Ovary (tissue), 10 donors: ENCODE measurements at places on chromosomes 1 and 21.
A peak's percentile ranks its signal among the peaks of the same experiment; 100 is the strongest.

DNA sequence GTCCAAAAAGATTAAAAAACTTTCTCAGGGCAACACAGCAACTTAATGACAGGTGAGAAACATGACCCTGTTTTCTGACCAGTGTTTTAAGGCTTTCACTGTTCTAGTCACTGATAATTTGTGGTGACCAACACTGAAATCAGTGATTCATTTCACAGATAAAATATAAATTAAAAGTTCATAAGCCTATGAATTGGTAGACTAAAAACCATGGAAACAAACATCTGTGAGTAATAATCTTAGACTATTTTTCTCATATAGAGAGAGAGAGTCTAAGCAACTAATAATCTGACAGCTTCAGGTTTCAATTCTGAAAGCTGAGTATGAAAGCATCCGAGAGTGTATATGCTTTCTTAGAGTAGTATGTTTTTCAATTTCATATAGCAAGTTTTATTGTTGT is 536.9 kb downstream of the ADGRL2 start:
- DNase-seq = no peak

GRCh38 chr1:111719674-111720132 is 19.5 kb downstream of the INKA2 start:
- DNase-seq = no peak

GRCh38 chr1:24289937-24290595 is 29.1 kb upstream of the GRHL3 start:
- peak; percentile 39 for DNase-seq

- no peak for DNase-seq
Measured at GRCh38 chr1:205630241-205630640, 1.6 kb downstream of the ELK4 start.

GRCh38 chr21:45404730-45405270 is at the start of gene COL18A1:
Gene COL18A1, plus strand, starts transcription at chr21:45405165. Its CDS starts 66 bp downstream, at chr21:45405231.
- peak; percentile 87 for DNase-seq

GRCh38 chr1:166140251-166140650 is 26.6 kb downstream of the FAM78B start:
- DNase-seq = no peak

GRCh38 chr1:206925106-206925736 is 3.5 kb upstream of the FCMR start:
- DNase-seq = no peak

DNA sequence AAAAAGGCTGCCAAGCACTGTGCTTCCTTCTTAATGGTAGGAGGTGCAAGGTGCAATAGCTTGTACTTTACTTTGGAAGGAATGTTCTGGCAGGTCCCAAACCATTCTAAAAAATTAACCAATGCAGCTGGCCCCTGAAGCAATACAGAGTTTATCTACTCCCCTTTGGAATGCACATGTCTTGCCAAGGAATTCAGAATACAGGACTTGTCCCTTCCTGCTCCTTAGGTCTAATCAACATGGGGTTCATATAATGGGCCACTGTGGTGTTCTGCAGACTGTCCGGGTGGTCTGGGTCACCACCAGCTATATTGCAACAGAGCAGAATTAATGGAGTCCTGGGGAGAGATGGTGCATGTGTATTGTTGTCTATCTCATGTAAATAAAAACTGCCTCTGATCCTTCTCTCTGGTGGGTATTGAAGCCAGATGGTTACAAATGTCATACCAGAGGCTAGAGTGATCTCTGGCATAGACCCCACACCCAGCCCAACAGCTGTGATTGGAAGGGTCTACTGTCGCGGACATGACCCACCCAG is 112.8 kb downstream of the RIPK4 start:
- DNase-seq = no peak

DNA sequence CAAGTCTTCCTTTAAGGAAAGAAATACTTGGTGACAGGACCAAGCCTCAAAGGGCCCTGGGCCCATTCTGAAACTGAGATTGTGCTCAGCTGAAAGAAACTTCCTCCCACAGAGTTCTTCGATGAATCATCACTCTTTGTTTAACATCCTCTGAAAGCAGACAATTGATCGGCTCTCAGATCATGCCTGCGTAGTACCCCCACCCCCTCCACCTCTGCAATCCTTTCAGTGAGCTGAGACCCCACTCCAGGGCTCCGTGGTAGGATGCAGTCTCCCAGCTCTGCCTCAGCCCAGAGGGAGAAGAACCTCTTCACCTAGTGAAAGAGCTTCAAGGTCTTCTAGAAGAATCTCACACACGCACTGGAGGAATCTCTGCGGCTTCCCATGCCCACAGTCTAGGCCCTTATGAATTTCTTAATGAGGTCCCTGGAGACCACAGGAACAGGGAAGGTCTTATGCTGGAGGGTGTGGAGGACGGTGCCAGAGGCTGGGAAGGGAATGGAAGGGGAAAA is 104.9 kb upstream of the SOD1 start:
- peak; percentile 45 for DNase-seq

- no peak for DNase-seq
Measured at GRCh38 chr21:44926331-44927101, 5.8 kb upstream of the ITGB2 start.

DNA sequence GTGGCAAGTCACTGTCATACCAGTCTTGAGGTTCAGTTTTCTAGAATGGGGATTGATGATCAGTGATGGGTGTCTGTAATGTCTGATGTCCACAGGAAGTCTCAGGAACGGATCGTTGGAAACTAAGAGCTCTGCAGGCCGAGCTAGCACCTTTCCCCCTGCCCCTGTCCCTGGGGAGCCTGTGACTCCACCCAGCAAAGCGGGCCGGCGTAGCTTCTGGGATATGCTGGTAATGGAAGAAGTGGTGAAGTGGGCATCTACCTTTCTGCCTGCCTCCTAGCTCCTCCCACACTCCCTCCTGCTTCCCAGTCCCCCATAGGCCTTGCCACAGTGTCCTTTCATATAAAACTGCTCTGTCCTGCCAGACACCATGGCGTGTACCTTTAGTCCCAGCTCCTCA is 13.4 kb downstream of the HYI start:
- no peak for DNase-seq

GRCh38 chr1:228799924-228800323 is 64.6 kb downstream of the RHOU start:
- no peak for DNase-seq

GRCh38 chr1:175597969-175598765 is 145.2 kb downstream of the TNR start:
- DNase-seq = no peak

DNA sequence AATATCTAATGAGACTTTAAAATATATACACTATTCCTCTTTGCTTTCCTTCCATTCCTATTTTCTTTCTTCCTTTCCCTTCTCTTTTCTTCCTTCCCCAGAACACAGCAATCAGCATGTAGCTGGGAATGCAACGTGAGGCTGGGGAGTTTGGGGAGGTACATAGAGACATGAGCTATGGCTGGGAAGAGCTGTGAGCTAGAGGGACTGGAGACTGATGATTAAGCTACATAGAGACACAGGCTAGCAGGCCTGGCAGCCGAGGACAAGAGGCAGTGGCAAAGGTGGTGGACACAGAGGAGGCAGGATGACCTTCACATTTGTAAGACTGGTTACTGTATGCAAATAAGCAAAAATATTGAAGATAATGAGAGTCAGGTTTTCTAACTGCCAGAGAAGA is 7.5 kb downstream of the LPAR3 start:
- no peak for DNase-seq

GRCh38 chr1:2826316-2826715 is 24.8 kb upstream of the TTC34 start:
- DNase-seq = no peak

GRCh38 chr1:11151114-11151513 is 38.0 kb upstream of the ANGPTL7 start:
- no peak for DNase-seq

DNA sequence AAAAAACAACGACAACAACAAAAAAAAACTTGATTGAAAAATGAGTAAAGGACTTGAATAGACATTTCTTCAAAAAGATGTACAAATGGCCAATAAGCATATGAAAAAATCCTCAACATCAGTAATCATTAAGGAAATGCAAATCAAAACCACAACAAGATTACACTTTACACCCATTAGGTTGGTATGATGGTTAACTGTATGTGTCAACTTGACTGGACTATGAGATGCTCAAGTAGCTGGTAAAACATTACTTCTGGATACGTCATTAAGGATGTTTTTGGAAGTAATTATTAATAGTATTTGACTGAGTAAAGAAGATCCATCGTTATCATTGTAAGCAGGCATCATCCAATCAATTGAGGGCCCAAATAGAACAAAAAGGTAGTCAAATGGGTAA is 34.9 kb upstream of the LYPLAL1 start:
- no peak for DNase-seq

DNA sequence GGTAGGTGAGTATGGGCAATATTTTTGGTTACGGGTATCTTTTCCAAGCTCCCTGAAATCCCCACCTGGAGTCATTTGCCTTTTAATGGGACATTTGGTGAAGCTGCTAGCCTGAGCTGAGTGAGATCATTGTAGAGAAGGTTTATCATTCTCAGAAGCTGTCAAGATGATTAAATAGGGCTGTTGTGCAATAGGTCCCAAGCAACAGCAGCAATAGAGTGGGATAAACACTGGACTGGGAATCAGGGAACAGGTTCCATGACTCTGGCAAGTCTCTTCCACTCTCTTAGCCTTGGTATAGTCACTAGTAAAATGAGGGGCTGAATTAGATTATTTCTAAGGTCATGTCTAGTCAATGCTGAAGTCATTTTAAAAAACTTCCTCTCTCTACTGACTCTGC is 30.3 kb upstream of the FAM78B start:
- no peak for DNase-seq

DNA sequence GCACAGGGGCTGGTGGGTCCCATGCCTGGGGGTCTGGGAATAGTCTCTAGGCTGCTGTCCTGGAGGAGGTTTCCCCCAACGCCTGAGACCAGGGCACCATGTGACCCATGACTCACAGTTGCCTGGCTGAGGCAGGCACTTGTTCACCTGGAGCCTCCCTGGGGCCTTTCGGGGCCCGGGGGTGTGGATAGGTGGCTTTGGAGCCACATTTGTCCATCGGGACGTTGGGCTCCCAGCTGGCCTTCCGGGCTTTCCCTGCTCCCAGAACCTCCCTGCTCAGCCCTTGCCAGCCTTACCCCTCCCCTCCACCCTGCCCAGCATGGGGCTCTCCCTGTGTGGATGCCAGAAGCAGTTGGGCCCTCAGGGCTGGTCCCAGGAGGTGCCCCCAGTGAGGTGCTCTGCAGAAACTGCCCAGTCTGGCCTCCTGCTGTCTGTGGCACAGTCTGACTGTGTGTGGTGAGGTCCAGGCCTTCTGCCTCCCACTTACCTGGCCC is 14.2 kb downstream of the COL6A1 start:
- DNase-seq = peak; percentile 43

- no peak for DNase-seq
Measured at GRCh38 chr1:223358826-223359225, 5.2 kb downstream of the SUSD4 start.

- no peak for DNase-seq
Measured at GRCh38 chr1:40435876-40436275, 14.4 kb upstream of the ZFP69B start.

DNA sequence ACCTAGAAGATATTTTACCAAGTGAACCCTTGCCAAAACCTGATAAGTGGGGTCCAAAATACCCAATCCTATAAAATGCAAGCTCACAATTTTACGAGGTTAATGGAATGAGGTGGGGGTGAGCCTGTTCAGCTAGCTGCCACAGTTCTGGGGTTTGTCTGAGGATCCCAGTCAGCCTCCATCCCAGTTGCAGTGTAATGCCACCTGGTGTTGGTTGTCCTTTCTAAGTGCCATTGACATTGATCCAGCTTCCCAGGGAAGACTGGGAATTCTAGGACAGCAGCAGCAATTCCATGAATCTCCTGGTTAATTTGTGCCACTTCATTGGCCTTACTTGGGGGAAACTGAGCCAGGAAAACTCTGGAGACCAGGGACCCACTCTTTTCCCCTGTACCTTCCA is 298.3 kb downstream of the RWDD3 start:
- no peak for DNase-seq

DNA sequence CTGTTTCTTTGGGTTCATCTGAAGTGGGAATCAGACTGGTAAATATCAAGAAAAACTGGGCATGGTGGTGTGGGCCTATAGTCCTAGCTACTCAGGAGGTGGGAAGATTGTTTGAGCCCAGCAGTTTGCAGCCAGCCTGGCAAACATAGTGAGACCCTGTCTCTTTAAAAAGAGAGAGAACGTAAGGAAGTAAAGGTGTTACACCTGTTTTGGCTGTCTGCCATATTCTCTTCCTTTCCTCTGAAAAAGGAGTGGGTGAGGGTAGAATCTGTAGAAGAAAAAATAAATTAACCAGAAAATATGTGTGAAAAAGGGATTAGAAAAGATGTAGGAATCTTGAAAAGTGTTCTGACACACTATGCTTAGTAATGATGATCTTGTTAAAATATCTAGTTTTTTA is 20.0 kb downstream of the AHCYL1 start:
- DNase-seq = no peak

GRCh38 chr21:24375201-24375600 is 1232.1 kb downstream of the MRPL39 start:
- DNase-seq = no peak

DNA sequence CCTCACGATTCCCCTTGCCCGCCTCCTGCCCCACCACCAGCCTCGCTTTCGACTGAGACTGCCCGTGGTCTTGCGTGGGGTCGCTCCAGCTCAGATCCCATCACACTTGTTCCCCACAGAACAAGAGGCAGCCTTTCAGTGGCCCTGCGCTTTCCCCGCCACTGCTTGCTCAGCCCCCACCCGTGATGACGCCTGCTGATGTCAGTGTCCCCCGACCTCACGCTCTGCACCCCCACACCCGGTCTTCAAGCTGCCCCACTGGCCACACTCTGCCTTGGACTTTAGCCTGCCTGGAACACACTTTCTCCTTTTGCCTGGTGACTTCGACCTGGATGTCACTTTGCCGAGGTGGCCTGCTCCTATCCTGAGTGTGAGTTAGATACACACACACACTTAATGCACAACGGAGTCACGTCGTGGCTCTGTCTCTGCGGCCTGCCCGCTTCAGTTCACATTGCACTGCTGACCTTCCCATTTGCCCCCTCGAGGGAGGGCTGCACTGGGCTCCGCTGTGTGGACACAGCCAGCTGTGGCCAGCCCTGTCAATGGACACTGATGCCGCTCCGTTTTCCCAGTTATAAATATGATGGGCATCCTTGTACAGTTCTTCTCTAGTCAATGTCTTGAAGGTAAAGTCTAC is 13.0 kb downstream of the AGPAT3 start:
- DNase-seq = no peak
